ENCODE measurements at places on chromosomes 3 and 15.

DNA sequence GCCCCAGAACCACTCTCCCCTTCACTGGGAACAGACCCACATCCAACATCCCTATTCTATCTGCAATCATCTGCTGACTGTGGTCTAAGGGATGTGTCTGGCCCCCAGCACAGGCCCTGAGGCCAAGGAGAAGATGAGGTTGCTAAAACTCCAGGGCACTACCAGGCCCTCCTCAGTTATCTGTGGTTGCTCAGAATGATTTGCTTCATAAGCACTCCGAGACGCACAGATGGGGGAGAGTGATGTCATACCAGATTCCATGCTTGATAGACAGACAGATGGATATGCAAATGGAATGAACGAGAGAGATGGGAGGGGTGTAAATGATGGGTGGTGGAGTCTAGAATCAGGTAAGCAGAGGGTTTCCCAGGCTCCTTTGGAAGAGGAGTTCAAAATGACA is 57.8 kb downstream of the CEMIP start:
- no peak for DNase-seq

GRCh38 chr3:63661242-63661641 is 8.8 kb downstream of the SNTN start:
- no peak for DNase-seq

- DNase-seq = no peak
Measured at GRCh38 chr15:39621210-39621609, 40.3 kb downstream of the THBS1 start.

DNA sequence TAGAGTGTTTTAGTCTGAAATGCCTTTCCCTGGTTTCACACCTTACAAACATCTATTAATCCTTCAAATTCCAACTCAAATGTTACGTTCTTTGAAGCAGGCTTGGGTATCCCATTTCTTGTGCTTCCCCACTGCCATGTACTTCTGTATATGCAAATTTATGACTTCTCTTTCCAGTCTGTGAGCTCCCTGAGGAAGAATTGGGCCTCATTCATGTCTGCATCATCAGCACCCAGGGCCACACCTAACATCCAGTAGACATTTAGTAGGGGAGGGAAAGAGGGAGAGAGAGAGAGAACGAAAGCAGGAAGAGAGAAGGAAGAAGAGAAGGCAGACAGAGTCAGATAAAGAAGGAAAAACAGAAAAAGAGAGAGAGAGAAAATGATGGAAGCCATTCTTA is 53.3 kb upstream of the KY start:
- no peak for DNase-seq

DNA sequence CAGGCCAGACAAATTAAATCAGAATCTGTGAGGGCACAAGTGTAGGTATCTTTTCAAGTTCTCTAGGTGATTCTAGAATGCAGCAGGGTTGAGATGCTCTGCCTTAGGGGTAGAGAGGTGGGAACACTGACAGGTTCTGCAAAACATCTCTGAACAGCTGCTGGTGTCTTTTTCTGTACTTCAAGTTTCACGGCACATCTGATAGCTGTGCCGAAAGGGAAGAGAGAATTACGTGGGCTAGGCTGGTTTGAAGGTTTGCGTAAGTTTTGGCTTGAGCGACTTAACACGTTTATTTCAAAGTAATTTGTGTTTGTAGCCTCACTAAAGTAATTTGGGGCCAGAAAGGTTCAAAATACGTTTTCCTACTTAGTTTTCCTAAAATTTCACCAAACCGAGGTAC is 22.5 kb downstream of the PXK start:
- DNase-seq = no peak

DNA sequence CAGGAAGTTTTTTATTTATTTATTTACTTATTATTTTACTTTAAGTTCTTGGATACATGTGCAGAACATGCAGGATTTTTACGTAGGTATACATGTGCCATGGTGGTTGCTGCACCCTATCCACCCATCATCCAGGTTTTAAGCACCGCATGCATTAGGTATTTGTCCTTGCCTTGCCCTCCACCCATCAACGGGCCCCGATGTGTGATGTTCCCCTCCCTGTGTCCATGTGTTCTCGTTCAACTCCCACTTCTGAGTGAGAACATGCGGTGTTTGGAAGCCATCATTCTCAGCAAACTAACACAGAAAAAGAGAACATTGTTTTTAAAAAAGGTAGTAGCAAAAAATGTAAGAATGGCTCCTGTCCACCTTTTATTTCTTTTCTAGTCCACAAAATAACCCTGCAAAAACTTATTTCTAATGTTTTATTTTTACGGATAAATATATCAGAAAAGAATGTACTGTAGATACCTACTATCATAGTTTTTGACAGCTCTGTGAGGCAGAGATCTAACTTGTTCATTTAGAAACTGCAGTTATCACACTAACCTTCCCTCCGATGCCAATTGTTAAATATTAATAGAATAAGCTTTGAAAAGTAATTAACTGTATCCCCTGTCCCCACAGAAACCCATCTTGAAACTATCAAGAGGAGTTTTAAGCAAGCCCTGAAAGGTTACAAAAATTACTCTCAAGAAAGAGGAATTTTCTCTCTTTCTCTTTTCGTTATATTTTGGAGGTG is 189.2 kb downstream of the LPP start:
- no peak for DNase-seq

DNA sequence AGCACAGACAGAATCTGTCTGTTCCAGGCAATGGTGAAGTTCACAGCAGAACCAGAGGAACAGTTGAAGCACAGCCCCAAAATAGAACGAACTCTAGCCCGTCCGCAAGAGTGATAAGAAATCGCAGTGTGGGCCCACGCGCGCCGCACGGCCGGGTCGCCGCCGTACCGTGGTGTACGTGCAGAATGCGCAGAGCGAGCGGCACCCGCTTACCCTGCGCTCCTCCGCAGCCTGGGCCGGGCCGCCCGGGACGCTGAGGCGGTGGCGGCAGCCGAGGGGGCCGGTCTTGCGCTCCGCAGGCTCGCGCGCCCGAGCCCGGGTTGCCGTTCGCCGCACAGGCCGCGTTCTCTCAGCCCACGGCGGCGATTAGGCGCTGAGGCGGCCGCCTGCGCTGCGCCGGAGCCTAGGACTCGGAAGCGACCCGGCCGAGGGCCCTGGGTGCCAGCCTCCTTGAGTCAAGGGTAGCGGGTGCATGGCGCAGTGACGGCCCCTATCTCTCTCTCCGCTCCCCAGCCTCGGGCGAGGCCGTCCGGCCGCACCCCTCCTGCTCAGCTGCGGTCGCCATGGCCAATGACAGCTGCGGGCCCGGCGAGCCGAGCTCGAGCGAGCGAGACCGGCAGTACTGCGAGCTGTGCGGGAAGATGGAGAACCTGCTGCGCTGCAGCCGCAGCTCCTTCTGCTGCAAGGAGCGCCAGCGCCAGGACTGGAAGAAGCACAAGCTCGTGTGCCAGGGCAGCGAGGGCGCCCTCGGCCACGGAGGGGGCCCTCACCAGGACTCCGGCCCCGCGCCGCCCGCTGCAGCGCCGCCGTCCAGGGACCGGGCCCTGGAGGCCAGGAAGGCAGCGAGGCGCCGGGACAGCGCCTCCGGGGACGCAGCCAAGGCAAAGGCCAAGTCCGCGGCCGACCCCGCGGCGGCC is 20.5 kb downstream of the WDR73 start:
- peak; percentile 37 for DNase-seq
